Stimulated activated CD4-positive, alpha-beta T cell treated with anti-CD3 and anti-CD28 coated beads, Interleukin-1b, Interleukin-23, amount 100 ng/mL, for 24 hours (primary cell): ENCODE measurements at places on chromosomes 16 and 17.

- no peak for DNase-seq
These were observed 3.7 kb upstream of the CBX8 start for GRCh38 chr17:79800325-79801155.

DNA sequence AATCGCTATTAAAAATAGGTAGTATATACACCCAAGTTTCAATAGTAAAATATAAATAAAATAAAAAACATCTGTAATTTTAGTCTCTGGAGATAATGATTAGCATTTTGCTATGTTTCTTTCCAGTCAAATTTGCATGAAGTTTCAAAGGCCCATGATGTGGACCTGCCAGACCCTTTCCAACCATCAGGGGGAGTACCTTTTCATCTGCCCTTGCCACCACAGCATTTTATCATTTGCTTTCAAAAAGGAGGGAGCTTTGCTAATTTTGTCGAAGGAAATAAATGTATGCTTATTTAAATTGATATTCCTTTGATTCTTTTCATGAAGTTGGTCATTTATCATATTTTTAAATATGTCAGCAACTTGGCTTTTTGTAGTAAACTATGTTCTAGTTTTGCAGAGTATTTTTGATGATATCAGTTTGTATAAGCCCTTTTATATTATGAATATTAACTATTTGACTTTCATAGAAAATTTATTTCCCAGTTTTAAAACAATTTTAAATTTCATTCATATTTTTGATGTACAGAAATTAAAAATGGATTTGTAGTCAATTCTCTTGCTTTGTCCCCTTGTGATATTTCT, 115.2 kb upstream of the NETO2 start:
- DNase-seq = no peak

DNA sequence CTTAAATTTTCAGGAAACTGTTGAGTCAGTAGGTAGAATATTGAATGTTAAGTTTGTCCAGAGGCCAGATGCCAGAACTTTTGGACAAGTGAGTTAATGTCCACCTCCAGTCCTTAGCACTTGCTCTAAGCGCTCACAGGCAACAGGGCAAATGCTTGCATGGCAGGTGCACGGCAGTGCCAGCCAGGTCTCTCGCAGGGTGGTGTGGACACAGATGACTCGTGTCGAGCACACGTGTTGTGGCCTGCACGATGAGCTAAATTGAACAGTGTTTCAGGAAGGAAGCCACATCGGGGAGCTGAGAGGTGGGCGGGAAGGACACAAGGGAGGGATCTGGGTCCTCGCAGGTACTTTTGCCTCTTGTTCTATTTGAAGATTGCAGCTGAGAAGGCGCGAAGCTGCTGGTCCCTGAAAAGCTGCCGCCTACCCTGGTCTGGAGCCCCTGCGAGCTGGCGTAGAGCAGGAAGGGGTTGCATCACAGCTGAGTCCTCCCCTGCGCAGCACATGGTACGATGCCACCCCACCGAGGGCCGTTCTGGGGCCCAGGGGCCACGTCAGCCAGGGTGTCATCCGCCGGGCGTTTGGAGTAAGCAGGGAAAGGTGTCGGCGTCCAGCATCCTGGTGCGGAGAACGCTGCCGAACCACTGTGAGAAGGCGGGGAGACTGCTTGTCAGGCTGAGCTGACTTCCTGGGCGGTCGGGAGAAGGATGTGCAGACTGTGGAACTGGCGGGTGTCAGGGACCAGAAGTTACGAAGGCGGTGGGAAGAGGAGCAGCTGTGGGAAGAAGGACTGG, 6.3 kb downstream of the RAB40C start:
- no peak for DNase-seq

DNA sequence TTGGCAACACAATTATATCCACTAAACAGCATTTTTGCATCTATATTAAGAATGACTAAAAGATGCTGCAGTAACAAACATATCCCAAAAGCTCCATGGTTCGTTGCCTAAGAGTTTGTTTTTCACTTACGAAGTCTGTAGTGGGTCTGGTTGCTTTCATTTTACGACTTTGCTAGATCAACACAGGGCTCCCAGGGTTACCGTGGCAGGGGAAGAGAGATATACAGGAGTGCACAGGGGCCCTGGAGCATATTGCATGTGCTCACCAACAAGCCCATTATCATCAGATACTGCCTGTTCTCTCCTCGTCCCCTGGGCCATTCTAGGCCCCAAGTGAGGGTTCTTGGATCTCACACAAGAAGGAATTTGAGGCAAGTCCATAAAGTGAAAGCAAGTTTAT, 3.1 kb upstream of the MMP2 start:
- DNase-seq = no peak

DNA sequence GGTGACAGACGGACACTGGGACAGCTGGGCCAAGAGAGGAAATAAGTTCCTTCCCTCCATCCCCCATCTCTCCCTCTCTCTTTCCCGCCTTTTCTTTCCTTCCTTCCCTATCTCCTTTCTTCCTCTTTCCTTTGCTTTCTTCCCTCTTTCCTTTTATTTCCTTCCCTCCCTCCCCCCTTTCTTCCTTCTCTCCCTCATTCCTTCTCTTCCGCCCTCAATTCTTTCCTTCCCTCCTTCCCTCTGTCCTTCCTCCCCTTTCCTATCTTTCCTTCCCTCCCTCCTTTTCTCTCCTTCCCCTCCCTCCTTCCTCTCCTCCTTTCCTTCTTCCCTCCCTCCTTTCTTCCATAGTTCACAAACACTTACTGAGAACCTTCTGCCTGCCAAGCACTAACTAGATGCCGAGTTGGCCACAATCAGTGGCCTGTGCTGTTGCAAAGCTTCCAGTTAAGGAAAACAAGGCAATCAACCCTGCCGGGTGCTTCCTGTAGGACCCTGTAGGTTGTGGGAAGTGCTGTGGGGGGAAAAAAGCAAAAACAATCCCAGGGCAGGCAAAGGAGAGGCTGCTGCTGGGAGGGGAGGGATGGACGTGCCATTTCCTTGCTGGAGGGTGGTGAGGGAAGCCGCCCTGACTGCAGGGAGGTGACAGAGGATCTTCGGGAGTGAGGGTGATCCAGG, 31.7 kb downstream of the ABCC6 start:
- DNase-seq = no peak

DNA sequence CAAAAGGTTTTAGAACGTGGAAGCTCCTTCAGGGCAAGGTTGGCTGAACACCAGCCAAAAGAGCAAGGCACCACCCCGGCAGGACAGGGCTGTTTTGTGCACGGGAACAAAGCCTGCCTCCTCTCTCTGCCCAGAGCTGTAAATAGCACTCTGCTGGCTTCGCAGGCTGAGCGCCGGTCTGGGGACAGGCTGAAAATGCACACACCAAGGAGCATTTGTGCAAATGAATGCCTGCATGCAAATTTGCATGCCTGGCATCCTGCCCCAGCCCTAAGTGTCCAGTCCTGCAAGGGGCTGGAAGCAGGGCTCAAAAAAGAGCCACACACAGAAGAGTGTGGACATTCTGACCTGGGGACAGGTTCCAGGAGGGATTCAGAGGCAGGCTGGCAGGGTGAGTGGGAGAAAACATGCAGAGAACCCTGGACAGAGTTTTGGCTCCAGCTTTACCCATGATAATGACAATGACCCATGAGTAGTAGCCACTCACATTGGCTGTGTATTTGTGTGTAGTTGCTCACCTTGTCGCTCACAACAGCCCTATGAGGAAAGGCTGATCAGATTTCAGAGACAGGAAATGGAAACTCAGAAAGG, 11.7 kb downstream of the ABAT start:
- no peak for DNase-seq
